HT-29 (cell line): ENCODE measurements at places on chromosomes 6 and 20.

DNA sequence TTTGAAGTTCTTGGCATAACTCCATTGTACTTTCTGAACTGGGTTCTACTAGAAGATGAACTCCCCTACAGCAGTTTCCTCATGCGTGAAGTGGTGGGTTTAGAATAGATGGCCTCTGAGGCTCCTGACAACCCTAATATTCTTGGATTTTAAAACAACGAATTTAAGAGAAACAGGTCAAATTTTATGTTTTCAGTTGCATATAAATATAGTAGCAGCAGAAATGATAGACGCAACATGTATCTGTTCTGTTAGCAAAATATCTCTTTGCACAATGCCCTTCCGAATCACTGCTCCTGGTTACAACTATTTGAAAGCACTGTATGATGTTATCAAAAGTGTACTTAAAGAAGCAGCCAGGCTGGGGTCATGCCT lies 247.2 kb downstream of the TBC1D7 start:
- no peak for DNase-seq

DNA sequence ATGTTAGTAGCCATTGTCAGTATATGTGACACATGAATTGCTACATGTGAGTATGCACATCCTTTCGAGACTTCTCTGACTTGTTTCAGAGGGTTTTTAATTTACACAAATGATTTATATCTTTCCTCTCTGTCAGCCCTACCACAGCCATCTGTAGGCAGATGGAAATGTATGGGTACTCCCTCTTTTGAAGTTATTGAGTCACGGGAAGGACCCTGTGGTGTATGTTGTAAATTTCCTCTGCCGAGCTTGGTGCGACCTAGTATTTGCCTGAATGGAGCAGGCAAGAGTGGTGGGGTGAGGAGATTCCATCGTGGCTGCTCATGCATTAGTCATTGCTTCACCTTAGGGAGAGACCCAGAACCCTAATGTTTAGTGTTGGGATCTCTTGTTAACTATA lies 171.9 kb downstream of the JARID2 start:
- no peak for DNase-seq

DNA sequence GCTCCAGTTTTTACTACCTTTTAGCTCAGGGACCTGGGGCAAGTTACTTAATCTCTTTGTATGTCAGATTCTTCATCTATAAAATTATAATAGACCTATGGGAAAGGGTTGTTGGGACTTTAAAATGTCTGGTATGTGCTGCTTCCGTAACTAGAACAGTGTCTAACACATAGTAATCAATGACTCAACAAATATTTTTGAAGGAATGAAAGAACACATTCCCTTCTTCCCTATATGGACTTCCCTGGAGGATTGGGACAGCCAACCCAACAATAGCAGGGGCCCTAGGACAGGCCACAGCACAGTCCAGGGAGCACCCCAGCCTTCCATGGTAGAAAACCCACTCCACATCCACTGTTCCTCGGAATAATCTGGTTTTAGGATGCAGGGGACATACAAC lies 50.7 kb upstream of the TPD52L1 start:
- no peak for DNase-seq

DNA sequence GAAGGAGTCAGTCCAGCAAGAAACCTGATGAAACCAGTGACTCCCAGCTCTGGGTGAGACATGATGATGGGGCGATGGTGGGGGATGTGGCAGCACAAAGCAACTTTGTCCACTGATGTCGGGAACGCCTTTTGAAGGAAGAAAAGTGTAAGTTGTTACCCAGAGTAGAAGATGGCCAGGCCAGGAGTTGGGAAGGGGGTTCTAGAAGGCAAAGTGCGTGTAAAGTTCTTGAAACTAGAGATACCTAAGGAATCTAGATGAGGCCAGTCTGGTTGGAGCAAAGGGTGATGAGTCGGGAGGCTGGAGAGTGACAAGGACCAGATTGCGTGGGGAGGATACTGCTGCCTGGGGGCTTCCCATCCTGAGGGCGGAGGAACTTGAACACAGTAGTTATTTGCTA lies 117.0 kb downstream of the PHACTR3 start:
- no peak for DNase-seq

GRCh38 chr6:53124131-53124800 lies 24.4 kb downstream of the GCM1 start:
- DNase-seq = no peak

- DNase-seq = peak; percentile 45
Measured at GRCh38 chr20:36461600-36462439, 79.5 kb upstream of the MYL9 start.

DNA sequence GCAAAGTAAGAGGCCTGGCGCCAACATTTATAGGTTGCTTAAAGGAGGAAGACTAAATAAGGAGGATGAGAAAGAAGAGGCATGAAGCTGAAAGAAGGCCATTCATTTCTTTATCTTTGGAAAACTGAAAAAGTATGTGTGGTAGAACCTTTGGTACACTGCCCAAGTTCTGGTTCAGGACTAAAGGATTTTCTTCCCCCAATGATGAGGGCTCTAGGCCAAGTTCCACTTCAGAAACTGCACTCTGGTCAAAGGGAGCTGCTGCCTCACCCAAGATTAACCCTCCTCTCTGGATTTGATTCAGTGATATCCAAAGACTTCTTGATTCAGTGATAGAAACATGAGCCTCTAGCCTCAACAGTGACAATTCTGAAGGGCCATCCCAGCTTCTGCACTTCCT lies 5.0 kb upstream of the KPNA5 start:
- no peak for DNase-seq

GRCh38 chr20:47281376-47281775 lies 75.1 kb downstream of the ZMYND8 start:
- no peak for DNase-seq

DNA sequence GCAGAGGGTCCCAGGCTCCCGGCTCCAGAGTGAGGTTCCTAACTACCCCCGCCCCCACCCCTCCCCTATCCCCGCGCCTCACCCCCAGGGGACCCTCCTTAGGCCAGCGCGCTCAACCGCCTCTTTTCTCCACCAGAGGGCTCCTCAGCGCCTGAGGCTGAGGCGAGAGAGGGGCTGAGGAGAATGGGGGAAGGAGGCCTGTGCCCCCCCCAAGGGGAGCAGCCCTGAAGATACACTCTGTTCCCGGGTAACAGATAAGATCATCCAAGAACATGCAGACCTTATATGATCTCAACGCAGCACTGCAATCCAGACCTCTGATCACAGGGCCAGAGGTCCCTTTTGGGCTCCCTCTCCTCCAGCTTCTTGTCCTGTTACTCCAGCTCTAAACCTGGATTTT lies 43.3 kb upstream of the MRPS10 start:
- no peak for DNase-seq

GRCh38 chr20:57332105-57333089 lies 2.8 kb downstream of the SPO11 start:
- DNase-seq = peak; percentile 59

DNA sequence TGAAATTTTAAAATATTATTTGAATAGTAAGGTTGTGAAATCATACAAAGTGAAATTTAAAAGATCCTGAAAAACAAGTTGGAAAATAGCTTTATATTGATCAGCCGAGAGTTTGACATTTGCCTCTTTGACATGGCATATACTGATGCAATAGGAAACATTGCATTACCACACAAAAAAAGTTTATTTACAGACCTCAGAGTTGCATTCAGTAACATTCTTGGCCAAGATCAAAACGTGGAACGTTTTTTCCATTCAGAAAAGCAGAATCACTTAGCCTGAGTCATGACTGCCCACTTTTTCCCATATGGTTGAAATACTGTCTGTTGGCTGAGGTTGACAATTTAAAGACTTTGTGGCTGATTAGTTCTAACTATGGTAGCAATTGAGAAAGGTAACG lies 55.1 kb upstream of the BACH2 start:
- no peak for DNase-seq

DNA sequence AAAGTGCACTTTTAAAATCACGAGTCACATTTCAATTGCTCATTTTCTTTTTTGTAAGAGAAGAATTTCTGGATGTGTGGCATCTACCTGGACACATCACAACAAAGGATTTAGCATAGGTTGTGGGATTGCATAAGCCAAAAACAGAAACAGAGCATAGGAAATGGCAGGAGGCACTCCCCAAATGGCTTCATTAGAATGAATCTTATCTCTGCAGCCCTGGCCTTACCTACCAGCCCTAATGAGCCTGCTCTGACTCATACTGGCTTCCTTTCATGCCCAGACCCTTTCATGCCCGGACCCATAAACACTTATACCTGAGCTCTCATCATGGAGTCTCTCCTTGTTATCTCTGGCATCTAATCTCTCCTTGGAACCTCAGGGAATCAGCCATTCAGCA lies 23.9 kb upstream of the SPTLC3 start:
- DNase-seq = no peak

GRCh38 chr6:154460306-154461071 lies 50.0 kb downstream of the CNKSR3 start:
- no peak for DNase-seq

GRCh38 chr6:97732045-97732444 lies 449.0 kb upstream of the MMS22L start:
- DNase-seq = no peak

GRCh38 chr6:100554228-100554627 lies 89.5 kb upstream of the SIM1 start:
- no peak for DNase-seq

GRCh38 chr20:32482143-32482441 lies 103.0 kb downstream of the NOL4L start:
- DNase-seq = peak; percentile 17

GRCh38 chr20:56925831-56926170 lies 296.7 kb downstream of the TFAP2C start:
- DNase-seq = no peak

GRCh38 chr6:73032586-73032985 lies 192.7 kb downstream of the KHDC1L start:
- DNase-seq = no peak

DNA sequence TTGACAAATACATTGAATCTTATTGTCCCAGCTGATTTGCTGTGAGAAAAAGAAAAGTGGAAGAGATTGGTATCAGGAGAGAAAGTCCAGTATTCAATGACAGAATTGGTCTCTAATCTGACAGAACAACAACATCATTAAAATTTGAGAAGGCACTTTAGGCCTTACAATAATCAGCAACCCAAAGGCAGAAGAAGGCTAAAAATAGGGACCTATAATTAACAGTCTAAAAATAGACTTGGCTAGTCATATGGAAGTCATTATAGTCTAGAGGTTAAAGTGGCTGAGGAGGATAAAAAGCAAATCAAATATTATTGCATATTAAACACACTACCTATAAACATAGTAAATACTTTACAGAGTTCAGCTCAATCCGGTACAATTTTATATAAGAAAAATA lies 393.6 kb upstream of the JAG1 start:
- no peak for DNase-seq

GRCh38 chr20:39547546-39548408 lies 585.6 kb downstream of the DHX35 start:
- DNase-seq = no peak

DNA sequence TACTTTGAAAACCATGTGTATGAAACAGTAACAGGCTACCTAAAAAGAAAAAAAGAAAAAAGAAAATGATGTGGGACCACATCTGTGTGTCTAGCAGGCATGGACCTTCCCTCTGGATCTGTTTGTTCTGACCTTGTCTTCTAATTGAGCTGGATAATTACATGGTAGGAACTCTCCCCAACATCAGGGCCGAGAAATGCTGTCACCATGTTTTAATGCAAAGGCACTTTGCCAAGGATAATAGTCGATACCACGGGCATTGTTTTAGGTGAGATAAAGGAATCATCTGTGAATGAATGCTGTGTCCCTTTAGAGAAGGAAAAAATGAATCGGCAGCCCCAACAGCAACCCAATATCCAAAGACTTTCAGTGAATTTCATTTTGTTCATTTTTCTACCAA lies 149.1 kb downstream of the ZDHHC14 start:
- DNase-seq = no peak

DNA sequence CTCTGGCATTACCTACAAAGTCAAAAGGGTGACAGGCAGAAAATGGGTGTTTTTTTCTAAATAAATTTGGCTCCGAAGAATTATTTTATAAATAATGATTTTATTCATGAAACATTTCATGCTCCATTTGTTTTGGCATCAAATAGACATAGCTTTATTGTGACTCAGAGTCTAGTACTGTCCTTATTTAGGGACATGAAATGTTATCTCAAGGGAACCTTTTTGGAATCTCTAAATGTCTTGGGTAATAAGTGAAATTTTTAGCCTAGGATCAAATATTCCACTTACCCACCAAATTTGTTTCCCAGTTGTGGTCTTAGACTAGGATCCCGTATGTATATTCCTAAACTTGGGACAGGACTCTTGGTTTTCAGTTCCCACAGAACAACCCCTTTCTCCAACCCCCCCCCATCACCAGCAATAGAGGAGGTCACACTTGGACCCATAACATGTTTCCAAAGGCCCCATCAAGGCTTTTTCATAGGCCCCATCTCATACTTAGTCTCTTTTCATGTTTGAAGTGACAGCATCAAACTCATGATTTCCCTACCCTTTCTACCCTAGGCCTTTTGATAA lies 81.8 kb downstream of the JAG1 start:
- no peak for DNase-seq
